Activated CD4-positive, alpha-beta T cell treated with anti-CD3 and anti-CD28 coated beads, Interleukin-10, Interleukin-2, amounts not matched to agents 100 ng/mL and 50 ng/mL, durations not matched to agents 16 hours and 8 hours (primary cell): ENCODE measurements at places on chromosomes 13 and 19.

DNA sequence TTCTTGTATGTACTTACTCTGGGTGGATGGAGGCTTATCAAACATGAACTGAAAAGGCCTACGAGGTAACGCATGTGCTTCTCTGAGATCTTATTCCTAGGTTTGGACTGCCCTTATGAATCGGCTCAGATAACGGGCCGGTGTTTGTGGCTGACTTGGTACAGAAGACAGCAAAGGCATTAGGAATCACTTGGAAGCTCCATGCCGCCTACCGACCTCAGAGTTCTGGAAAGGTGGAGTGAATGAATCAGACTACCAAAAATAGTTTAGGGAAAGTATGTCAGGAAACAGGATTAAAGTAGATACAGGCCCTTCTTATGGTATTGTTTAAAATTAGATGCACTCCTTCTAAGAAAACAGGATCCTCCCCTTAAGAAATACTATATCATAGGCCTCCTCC is 172.4 kb upstream of the PCDH9 start:
- DNase-seq, result no peak

DNA sequence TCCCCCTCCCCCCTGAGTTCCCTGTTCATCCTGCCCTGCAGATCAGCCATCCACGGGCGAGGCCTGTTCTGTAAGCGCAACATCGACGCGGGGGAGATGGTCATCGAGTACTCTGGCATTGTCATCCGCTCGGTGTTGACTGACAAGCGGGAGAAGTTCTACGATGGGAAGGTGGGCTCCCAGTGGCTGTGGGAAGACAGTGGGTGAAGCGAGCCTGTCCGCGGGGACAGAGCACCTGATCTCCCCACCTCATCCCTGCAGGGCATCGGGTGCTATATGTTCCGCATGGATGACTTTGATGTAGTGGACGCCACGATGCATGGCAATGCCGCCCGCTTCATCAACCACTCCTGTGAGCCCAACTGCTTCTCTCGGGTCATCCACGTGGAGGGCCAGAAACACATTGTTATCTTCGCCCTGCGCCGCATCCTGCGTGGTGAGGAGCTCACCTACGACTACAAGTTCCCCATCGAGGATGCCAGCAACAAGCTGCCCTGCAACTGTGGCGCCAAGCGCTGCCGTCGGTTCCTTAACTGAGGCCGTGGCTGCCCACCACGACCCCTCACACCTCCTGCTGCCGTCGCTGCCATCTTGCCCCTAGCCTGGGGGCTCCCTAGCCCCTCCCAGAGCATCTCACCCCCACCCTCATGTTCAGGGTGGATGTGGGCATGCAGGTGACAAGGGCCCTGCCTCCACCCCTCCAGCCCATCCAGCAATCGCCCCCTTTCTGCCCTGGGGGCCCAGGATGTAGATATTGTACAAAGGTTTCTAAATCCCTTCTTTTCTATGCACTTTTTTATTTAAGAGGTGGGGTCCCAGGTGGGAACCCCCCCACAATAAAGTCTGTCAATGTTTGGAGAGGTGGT is 4.0 kb downstream of the IGFLR1 start:
- no peak for DNase-seq

- no peak for DNase-seq
Observed at GRCh38 chr19:8866344-8866743, 34.2 kb downstream of the MBD3L1 start.

GRCh38 chr19:46269101-46269500 is 27.7 kb upstream of the HIF3A start:
- no peak for DNase-seq

- DNase-seq, result no peak
Observed at GRCh38 chr19:18634612-18635297, 2.1 kb upstream of the KLHL26 start.

DNA sequence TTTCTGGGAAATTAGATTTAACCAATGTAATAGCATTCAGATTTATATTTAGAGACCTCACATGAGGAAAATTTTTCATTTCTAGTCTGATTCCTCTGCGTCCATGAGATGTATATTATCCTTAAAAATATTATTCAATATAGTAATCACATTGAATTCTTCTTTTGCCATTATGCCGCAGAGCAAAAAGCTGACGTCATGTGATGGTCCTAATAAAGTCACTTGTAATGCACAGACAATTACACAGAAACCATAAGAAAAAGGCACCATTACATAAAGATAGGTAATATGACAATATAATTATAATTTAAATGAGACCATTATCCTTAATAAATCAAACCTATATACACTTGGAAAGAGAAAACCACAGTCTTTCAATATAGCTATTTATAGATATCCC is 1021.5 kb downstream of the PCDH9 start:
- DNase-seq, result no peak
